NCI-H1092 treated with DMSO at 0.1 percent for 48 hours (cell line): ENCODE measurements at places on chromosomes 7 and 10.

DNA sequence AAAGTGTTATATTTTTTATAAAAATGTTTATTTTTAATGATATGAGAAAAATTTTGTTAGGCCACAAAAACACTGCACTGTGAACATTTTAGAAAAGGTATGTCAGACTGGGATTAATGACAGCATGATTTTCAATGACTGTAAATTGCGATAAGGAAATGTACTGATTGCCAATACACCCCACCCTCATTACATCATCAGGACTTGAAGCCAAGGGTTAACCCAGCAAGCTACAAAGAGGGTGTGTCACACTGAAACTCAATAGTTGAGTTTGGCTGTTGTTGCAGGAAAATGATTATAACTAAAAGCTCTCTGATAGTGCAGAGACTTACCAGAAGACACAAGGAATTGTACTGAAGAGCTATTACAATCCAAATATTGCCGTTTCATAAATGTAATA lies 64.8 kb upstream of the CAPZA2 start:
- no peak for DNase-seq

- peak; percentile 2 for DNase-seq
Observed at GRCh38 chr10:89389254-89389653, 3.2 kb upstream of the IFIT1 start.

- no peak for DNase-seq
Observed at GRCh38 chr10:132400547-132401151, 3.6 kb downstream of the PWWP2B start.

- DNase-seq = peak; percentile 15
Observed at GRCh38 chr7:2720024-2720423, 32.0 kb downstream of the AMZ1 start.

GRCh38 chr10:106540645-106541044 lies 623.9 kb downstream of the SORCS1 start:
- DNase-seq = no peak

DNA sequence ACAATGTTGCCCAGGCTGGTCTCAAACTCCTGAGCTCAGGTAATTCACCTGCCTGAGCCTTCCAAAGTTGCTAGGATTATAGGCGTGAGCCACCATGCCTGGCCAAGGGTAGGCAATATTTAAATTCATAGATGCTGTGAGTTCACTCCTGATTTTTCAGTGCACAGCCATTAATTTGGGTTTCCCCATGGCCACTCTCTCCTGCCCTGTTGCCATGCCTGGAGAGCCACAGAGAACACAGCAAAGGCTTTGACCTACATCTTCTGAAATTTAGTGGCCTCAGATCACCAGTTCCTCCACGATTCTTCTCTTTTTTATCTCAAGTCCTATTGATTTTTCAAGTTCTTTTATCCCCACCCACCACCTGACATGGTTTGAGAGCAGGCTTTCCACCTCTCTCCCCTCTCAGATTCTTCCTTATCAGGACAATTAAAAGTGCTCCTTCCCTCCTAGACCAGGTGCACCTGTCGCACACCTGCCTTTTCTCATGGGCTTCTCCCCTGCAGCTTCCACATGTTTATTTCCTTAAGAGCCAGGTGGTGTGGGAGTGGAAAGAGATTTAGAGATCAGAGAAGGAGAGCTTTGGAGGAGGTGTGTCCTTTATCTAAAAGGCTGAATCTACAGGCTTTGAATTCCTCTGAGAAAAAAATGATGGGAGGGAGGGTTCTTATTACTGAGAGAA lies 123.8 kb downstream of the ADRA2A start:
- DNase-seq = no peak

GRCh38 chr7:101605611-101606497 lies 23.2 kb downstream of the MYL10 start:
- DNase-seq = no peak

DNA sequence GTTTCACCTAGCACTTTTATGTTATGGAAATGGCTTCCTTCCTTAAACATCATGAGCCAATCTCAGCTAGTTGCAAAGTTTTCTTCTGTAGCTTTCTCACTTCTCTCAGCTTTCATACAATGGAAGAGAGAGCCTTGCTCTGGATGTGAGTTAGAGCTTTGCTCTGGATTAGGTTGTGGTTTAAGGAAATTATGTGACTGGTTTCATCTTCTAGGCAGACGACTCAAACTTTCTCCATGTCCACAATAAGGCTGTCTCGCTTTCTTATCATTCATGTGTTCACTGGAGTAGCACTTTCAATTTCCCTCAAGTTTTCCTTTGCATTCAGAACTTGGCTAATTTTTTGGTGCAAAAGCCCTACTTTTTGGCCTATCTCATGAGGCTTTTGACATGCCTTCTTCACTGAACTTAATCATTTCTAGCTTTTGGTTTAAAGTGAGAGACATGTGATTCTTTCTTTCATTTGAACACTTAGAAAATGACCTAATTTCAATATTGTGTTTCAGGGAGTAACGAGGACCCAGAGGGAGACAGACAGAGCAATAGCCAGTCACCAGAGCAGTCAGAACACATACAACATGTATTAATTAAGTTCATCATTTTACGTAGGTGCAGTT lies 49.8 kb downstream of the CNOT4 start:
- no peak for DNase-seq

GRCh38 chr7:100967292-100967863 lies 2.0 kb upstream of the MUC12 start:
- DNase-seq = no peak

DNA sequence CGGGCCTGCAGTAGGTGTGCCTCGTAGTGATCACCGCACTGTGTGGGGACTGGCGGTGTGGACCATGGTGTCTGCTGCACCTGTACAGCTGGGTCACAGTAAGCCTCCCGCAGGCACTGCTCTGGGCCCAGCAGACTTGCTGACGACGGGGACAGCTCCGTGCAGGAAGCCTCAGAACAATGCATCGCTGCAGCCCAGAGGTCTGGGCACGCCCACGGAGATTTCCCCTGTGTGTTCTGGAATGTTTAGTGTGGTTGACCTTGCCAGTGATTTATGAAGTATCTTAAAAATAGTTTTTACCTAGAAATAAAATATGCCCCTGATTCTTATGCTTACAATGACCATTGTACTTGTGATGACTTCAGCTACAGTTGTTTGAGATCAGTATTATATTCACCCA lies 59.1 kb upstream of the ZNF32 start:
- no peak for DNase-seq

DNA sequence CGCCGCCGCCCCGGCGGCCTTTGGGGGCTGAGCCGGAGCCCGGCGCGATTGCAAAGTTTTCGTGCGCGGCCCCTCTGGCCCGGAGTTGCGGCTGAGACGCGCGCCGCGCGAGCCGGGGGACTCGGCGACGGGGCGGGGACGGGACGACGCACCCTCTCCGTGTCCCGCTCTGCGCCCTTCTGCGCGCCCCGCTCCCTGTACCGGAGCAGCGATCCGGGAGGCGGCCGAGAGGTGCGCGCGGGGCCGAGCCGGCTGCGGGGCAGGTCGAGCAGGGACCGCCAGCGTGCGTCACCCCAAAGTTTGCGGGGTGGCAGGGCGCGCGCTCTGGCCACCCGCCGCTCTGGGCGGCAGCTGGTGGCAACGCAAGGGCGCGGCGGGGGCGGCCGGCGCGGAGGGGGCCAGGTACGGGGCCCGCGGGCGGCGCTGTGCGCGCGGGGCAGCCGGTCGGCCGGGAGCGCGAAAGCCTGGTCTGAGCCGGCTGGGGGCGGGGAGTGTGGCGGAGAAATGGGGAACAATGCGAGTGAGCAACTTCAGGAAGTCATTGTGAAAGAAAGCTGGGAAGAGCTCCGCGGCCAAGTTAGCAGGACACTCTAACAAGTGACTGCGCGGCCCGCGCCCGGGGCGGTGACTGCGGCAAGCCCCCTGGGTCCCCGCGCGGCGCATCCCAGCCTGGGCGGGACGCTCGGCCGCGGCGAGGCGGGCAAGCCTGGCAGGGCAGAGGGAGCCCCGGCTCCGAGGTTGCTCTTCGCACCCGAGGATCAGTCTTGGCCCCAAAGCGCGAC lies at the start of gene IKZF1:
Gene IKZF1 (plus strand): TSS at position 588 of the 782 bp plus-strand sequence. CDS start 14,346 bp downstream, outside the sequence.
- no peak for DNase-seq

GRCh38 chr7:22561321-22561811 lies 61.4 kb upstream of the STEAP1B start:
- no peak for DNase-seq

DNA sequence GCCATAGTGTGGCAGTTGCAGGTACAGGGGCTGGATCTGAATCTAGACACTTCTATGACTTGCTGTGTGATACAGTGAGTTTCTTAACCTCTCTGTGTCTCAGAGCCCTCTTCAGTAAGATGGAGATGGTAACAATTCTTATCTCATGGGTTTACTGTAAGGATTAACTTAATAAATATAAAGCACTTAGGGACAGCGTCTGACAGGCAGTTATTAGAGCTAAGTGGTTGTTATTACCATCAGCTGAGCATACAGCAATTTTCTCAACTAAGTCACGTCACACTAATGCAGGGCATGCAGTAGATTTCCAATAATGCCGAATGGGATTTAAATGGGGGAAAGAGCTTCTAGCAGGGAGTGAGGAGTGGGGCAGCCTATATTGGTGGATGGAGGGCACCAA lies 162.6 kb downstream of the SH2D4B start:
- no peak for DNase-seq

- DNase-seq = no peak
Observed at GRCh38 chr10:103928784-103929183, 10.8 kb upstream of the STN1 start.

- DNase-seq = no peak
Observed at GRCh38 chr10:52701647-52702046, 70.9 kb downstream of the MBL2 start.

DNA sequence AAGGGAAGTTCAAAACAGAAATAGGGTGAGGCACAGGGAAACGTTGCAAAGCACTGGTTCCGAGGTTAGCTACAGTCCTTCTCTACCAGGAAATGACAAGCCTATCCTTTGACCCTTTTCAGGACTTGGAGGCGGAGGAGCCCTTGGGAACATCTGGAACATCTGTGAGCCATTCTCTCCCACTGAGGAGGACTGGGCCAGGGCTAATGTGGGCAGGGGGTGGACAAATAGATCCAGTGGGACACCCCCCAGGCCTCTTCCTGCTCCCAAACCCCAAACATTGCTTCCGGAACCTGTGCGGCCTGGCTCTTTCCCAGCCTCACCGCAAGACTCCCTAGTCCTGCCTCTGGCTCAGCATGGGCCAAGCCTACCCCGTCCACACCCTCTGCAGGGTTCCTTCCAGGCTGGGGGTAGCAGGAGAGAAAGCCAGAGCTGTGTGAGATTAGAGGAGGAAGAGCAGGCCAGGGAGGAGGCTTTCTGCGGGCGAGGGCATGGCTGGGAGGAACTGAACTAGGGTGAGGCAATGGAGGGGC lies 36.5 kb downstream of the GHRHR start:
- DNase-seq = no peak

- DNase-seq = no peak
Observed at GRCh38 chr7:90384433-90384832, 18.8 kb upstream of the CLDN12 start.

GRCh38 chr10:69974551-69975155 lies 78.0 kb upstream of the MACROH2A2 start:
- DNase-seq = no peak

DNA sequence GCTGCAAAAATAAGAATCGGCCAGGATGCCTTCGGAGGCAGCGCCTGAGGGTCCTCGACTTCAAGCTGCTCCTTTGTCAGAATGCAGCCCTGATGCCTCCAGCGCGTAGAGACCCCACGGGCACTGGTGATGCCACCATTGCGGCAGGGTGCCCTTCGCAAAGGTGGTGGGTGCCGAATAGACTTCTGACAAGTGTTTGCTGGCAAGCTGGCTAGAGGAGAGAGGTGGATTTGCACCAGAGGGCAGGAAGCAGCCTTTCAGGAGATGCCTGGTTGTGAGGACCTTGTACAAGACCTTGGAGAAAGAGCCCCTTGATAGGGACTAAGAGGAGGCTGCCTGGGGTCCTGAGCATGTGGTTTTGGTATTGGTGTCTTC lies 103.2 kb upstream of the PPIF start:
- peak; percentile 34 for DNase-seq

DNA sequence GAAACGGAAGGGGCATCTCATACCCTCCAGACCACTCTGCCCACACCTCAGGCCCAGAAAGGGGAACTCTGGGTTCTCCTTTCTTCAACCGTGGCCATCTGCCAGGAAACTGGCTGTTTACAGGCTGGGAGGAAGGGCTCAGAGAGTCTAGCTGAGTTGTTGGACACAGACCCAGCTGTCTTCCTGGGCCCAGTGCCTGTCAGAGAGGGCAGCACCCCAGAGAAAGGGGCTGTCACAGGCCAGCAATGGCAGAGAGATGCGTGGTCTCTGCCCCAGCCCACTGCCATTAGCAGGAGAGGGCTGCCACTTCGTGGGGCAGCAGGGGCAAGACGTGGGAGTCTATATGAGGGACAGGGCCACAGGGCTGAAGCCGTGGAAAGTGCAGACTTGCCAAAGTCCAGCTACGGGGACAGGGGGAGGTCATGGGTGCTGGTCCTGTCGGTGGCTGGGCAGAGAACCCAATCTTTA lies 11.0 kb downstream of the GRID1 start:
- DNase-seq = peak; percentile 11
